ENCODE measurements at places on chromosomes 2 and 18. TPM values are rescaled to one million over a fixed set of nuclear protein-coding genes. Genes with fewer than 3 reads are reported as not detected.
A peak's percentile ranks its signal among the peaks of the same experiment; 100 is the strongest.

The DSG1 gene
- not detected for total RNA-seq

The CFAP53 gene
- total RNA-seq, result 0.36 TPM

DNA sequence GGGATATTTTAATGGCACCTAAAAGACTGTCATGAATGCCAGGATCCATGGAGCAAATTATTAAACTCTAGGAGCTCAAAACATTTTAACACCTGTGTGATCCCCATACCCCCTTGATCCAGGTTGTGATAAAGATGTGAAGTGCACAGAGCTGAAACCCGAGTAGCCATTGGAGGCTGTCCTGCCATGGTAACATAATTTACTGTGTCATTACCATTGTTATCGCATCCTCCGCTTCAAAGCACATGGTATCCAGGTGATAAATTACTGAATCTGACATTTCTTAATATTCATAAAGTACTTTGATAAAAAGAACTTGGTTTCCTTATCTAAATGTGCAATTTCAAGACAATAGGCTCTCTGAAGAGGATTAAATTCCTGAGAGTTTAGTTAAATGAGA lies 109.3 kb downstream of the CHST9 start:
- DNase-seq, result no peak

DNA sequence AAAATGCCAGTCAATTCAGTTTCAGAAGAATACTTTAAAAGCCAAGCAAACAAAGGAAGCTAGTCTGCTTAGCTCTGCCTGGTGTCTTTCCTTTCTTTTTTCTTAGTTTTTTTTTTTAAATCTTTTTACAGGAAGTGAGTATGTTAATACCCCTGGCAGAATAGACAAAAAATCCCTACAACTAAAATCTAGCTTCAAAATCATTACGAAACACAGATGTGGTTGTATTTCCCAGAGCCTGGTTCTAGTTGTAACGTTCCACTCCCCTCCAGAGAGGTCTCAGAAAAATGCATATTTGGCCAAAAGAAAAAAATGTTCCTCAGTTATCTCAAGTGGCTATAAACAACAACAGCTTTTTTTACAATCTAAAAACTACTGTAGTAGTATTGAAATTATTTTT lies 202.1 kb upstream of the RND3 start:
- no peak for DNase-seq

GRCh38 chr2:98026927-98027522 lies 31.3 kb upstream of the TMEM131 start:
- no peak for DNase-seq

DNA sequence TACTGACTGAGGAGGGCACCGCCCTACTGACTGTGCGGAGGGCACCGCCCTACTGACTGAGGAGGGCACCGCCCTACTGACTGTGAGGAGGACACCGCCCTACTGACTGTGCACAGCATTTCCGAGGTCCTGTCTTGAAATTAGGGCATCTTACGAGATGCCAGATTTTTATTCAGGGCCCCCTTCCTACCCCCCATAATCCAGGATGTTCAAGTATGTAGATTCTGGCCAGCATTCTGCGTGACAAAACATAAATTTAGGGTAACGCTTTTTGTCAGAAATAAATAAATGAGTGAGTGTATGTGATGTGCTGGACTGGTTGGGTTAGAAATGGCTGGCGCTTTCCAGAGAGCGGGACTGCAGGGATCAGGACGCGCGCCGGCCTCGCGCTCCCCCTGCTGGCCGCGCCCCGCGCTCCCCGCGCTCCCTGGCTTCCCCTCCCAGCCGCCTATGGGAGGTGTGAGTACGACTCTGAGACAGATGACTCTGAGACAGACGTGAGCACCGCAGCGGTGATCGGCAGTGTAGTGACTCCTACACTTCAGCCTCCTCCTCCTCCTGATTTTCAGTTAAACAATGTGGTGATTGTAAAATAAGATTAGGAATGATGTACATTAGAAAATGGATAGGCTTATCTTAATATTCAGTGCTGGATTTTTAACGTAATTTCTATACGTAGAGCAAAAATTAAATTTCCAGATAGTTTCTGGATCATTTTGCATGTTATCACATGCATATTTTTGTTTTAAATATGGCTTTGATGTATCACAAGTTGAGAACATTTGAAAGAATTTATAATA lies 149.2 kb upstream of the NFATC1 start:
- peak; percentile 76 for DNase-seq

- DNase-seq, result peak; percentile 44
Observed at GRCh38 chr2:221572821-221573429, 821 bp upstream of the EPHA4 start.

DNA sequence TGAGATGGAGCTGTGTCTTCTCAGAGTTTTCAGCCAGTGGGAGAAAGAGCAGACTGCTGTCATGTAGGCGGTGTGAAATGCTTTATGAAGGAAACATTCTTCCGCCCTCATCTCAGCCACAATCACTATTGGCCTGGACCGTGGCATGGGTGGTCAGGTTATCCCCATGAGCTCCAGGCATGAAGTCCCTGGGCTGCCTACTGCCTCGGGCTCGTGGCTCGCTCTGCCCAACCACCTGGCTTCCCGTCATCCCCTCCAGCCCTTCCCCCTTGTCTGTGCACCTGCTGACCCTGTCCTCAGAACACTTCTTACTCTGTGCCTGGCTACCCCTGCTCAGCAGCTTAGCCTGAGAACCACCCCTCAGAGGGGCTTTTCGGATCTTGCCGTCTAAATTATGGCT lies 15.5 kb downstream of the COLEC11 start:
- DNase-seq, result no peak

The UGT1A4 gene
- not detected for total RNA-seq

- DNase-seq, result no peak
Observed at GRCh38 chr2:71800106-71800809, 346.9 kb downstream of the DYSF start.

The CHRND gene
- total RNA-seq, result not detected

GRCh38 chr2:43406651-43407279 lies 180.4 kb upstream of the ZFP36L2 start:
- DNase-seq, result peak; percentile 52

DNA sequence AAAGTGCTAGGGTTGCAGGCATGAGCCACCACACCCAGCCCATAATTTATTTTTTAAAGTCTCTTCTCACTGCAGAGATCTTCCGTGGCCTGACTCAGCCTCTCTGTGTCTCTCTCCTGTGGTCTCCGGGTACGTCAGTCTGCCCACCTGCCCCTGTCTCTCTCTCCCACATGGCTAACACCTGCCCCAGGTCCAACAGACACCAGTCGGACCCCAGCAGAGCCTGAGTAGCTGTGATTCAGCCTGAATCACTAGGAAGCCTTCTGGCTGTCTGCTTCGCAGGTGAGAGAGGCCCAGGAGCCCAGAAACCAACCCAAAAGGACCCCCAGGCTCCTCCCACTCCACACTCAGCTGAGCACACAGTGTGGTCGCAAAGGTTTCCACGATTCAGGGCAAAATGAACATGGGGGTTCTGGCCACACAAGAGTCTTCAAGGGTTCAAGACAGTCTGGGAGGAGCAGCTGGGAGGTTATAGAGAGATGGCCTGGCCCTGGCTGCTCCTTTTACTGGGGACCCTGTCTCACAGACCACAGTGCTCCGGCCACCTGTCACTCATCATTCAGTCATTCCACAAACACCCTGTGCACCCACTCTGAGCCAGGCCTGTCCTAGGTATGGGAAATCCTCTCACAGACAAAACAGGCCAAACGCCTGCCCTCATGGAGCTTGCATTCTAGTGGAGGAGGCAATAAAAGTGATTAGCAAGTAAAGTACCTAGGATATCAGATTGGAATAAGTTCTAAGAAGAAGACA lies 8.6 kb downstream of the RUFY4 start:
- DNase-seq, result no peak

The FSHR gene
- total RNA-seq, result not detected

The SEMA4C gene
- total RNA-seq, result 41.0 TPM

The CCDC138 gene
- 16.0 TPM for total RNA-seq

DNA sequence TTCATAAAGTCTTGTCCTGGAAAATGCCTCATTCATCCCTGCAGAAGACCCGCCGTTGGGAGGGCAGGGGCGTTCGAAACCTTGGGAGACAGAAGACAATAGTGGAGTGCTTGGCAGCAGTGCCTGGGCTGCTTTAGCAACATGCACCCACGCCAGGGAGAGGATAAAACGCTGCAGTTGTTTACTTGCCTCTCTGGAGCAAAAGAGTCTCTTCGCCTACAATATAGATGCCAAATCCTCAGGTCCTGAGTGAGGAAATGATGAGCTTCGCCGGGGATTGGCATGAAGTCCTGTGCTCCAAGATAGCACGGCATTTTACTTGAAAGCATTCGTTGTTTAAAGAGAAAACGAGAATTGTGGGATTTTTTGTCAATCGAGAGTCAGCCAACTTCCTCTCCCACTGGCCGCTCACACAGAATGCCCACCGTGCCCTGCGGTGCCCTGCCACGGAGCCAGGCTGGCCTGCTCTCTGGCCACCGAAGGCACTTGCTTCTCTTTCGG lies 152.5 kb upstream of the POU3F3 start:
- DNase-seq, result no peak

DNA sequence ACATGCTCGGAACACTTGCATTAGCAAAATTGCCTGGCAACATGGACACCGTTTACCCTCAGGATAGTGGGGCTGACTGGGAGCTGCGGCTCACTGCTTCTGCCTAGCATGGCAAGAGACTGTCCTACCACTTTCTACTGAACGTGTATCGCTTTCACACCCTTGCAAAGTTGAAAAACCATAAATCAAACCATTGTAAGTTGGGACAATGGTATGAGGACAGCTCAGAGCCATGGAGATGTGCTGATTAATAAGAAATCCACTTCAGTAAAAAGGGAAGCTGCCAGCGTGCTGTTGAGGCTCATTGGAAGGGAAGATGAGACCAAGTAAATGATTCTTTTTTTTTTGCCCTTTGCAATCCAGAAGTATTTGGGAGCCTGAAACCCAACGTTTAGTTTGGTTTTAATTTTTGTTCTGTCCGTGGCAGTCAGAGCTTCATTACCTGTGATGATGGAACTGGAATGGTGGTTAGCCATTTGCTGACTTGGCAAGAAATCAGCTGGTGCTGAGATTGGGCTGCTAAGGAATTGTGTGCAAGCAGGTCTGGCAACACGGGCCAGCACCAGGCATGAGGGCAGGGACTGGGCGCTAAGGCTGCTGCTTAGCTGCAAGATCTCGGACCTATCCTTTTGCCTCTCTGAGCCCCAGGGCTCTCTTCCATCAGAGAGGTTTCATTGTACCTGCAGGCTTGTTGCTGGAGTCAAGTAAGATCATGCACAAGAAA lies 75.5 kb upstream of the HS6ST1 start:
- no peak for DNase-seq

GRCh38 chr2:133109772-133110171 lies 439.8 kb upstream of the LYPD1 start:
- DNase-seq, result peak; percentile 62

DNA sequence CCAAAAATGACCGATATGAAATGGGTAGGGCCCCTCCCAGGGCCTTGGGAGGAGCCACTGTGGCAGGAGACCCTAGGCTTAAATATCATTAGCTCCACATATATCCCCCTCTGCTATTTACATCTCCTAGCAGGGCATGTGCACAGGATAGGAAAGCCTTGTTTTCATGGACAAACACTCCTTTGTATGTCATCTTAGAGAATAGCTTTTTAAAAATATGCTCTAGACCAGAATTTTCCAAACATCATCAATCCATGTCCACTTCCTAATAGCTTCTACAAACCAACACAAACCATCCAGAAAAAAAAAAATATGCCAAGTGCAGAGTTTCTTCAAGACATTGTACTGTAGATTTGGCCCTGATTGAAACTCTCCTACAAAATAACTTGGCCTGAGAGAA lies 10.8 kb downstream of the DAPL1 start:
- DNase-seq, result no peak

- DNase-seq, result no peak
Observed at GRCh38 chr2:129800285-129800684, 179.2 kb upstream of the RAB6C start.

The ABCB6 gene
- total RNA-seq, result 41.6 TPM

The GAL3ST2 gene
- total RNA-seq, result not detected

- DNase-seq, result peak; percentile 55
Observed at GRCh38 chr2:166417669-166418068, 41.9 kb upstream of the SCN9A start.

DNA sequence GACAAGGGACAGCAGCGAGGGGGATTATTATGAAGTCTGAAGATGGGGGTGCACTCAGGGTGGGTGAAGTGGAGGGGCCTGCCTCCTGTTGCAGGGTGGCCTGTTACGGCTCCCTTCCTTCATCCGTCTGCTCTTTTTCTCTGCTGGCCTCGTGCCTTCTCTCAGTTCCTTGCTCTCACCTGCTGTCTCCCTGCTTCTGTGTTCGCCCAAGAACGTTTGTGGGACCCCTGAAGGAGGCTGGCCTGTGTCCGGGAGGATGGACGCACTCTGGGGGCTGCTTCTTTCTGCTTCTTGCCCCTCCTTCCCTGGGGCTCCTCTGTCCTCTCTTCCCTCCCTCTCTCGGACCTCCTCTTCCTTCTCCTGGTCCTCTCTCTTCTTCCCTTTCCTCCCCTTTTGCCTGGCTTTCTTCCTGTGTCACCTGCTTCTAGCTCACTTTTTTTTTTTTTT lies 13.8 kb downstream of the MROH2A start:
- DNase-seq, result no peak

The SLC9A4 gene
- not detected for total RNA-seq

DNA sequence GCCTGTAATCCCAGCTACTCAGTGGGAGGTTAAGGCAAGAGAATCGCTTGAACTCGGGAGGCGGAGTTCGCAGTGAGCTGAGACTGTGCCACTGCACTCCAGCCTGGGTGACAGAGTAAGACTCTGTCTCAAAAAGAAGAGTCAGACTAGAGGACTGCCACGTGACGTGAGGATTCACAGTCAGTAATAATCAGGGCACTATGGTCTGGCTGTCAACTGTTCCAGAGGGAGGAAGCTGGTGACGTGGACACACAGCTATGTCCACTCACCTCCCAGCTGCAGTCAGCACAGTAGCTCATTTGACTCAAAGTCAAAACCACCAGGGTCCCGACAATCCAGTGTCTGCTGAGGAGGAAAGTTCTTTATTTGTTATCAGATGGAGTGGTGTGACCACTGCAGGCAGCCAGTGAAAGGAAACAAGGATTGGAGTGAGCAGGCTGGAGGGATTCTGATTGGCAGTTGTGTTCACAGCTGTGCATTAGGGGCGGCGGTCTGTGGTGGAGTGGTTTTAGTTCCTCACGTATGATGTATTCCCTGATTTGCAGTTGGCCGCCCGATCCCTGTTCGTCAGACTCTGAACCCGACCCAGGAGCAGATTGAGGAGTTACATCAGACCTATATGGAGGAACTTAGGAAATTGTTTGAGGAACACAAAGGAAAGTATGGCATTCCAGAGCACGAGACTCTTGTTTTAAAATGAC lies 37.9 kb downstream of the MOGAT1 start:
- peak; percentile 100 for DNase-seq
